ENCODE measurements at places on chromosomes 13 and 19. TPM values are rescaled to one million over a fixed set of nuclear protein-coding genes. Genes with fewer than 3 reads are reported as not detected.

DNA sequence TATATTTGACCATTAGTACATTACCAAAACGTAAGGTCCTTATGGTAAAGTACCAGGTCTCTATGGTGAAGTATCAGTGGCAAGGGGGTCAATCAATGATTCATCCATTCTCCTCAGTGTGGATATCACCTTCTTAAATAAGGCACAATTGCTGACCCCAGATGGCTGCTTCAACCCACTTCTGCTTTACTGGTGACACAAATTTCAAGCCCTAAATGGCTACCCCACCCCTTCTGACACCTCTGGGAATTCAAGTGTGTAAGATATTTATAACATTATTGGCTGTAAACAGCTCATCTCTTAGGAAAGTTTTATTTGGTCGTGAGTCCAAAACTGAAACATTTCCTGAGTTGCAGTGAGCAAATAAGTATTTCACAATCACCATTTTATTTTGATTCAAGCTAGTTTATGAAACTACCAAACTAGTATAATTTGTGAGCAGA, 7.9 kb upstream of the WBP4 start:
- DNase-seq, result no peak
- H3K4me1 ChIP-seq, result peaks cover 43% of the 10 kb centered on the region
- no peak overlapping the region for H3K27ac ChIP-seq
- no peaks in the 10 kb centered on the region for H3K27me3 ChIP-seq

DNA sequence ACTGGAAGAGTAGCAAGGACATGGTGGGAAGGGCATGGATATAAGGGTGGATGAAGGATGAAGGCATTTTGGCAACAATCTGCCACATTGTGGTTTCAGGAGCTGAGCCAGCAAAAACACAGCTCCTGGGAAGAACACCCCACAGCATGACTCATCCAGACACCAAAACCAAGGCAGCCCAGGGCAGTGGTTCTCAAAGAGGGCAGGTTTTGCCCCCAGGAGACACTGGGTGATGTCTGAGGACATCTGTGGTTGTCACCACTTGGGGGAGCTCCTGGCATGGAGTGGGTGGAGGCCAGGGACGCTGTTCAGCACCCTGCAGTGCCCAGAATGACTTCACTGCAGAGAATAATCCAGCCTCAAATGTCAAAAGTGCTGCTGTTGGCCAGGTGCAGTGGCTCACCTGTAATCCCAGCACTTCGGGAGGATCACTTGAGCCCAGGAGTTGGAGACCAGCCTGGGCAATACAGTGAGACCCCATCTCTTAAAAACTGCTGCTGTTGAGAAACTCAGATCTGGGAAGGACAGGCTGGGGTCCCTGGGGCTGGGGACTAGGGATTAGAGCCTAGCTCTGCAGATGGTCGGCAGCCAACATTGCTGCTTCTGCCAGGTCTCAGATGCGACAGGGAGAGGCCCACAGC, 16.1 kb downstream of the ZFR2 start:
- no peak overlapping the region for H3K4me3 ChIP-seq
- no peaks in the 10 kb centered on the region for H3K4me1 ChIP-seq
- H3K27ac ChIP-seq, result no peak overlapping the region
- no peak for DNase-seq
- H3K36me3 ChIP-seq, result peaks cover 1% of the 10 kb centered on the region
- H3K27me3 ChIP-seq, result no peaks in the 10 kb centered on the region

GRCh38 chr19:15421721-15422260, 3.0 kb upstream of the AKAP8L start:
- peaks cover 24% of the 10 kb centered on the region for H3K4me1 ChIP-seq
- no peaks in the 10 kb centered on the region for H3K27me3 ChIP-seq
- H3K4me3 ChIP-seq, result no peak overlapping the region

DNA sequence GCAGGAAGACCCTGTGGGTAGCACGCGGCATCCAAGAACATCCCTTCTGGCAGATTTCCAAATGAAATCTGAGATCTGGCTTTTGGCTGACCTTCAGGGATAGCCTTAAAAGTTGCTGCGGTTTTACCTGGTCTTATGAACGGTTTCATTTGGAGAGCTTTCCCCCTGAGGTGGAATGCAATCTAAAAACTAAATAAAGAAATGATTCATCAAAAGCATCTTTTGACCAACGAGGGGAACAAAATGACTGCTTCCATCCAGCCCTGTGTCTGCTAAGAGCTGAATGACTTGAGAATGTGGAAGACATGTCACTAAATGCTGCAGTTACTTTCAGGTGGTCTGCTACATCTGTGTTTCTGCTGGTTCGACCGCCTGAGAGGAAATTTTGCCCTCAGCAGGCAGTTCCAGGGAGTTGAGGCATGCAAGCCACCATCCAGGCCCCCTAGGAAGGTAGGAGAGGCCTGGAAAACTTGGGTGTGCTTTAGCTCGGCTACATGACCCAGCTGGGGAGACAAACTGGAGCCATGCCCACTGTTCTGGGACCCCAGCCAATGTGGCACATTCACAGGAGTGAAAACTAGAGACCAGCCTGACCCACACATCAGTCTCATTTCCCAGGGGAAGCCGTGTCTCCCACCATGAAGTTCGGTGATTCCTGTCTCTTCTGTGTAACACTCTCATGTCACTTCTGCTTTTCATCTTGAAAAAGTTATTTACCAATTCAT, 175.1 kb upstream of the KL start:
- no peak overlapping the region for H3K27ac ChIP-seq
- no peak for DNase-seq
- H3K4me3 ChIP-seq, result no peak overlapping the region

GRCh38 chr13:62358646-62358932, 942.9 kb upstream of the PCDH20 start:
- no peaks in the 10 kb centered on the region for H3K36me3 ChIP-seq
- no peak for DNase-seq
- H3K27me3 ChIP-seq, result no peaks in the 10 kb centered on the region

DNA sequence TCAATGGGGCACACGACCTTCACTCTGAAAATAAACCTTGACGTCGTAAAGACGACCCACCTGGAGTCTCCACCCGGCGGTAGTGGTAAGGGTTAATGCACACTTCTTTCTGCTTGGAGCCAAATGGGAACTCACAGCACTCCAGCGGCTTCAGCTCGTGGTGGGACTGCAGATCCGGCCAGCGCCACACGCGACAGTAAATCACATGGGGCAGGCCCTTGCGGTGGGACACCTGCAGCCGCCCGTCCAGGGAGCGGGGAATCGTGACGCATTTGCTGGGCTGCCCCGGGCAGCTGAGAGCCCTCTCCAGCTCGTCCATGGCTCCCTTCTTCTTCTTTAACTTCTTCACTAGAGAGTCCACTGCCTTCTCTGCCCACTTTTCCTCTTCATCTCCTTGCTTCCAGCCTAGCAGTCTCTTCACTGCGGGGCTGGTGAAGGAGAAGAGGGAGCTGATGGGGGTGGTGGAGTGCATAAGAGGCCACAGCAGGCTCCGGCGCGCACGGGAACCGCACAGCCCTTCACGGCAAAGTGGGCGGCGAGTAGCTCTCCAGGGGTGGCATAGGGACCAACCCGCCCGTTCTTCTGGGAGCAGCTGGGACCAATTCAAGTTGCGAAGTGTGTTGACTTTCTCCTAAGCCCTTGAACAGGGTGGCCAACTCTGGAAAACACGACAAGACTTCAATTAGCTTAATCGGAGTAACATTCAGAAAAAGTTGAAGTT, 40.7 kb downstream of the SMAD9 start:
- H3K36me3 ChIP-seq, result no peaks in the 10 kb centered on the region
- peaks cover under 1% of the 10 kb centered on the region for H3K4me1 ChIP-seq
- H3K4me3 ChIP-seq, result no peak overlapping the region
- DNase-seq, result no peak
- peaks cover 28% of the 10 kb centered on the region for H3K27me3 ChIP-seq
- no peak overlapping the region for H3K27ac ChIP-seq

ZNF154 gene
- 14.9 TPM for total RNA-seq

KCNJ14 gene
- 1.4 TPM for total RNA-seq

ATP4A gene
- not detected for total RNA-seq

DNA sequence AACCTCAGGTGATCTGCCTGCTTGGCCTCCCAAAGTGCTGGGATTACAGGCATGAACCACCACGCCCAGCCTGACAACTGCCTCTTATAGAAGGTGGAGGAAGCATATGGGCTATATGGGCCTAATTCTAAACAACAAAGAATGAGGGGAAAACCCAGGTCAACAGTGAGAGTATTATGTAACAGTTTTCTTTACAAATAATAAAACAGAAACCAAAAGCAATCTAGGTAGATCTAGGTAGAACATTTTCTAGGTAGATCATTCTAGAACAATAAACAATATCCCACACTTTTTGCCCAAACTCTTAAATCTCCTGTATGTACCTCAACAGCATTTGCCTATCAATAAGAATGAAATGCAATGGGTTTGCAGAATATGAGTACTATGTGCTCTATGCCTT, 267.4 kb downstream of the ABCC4 start:
- peaks cover 2% of the 10 kb centered on the region for H3K4me1 ChIP-seq
- peaks cover 10% of the 10 kb centered on the region for H3K36me3 ChIP-seq
- H3K27me3 ChIP-seq, result no peaks in the 10 kb centered on the region
- no peak for DNase-seq
- no peak overlapping the region for H3K27ac ChIP-seq
- no peak overlapping the region for H3K4me3 ChIP-seq

DNA sequence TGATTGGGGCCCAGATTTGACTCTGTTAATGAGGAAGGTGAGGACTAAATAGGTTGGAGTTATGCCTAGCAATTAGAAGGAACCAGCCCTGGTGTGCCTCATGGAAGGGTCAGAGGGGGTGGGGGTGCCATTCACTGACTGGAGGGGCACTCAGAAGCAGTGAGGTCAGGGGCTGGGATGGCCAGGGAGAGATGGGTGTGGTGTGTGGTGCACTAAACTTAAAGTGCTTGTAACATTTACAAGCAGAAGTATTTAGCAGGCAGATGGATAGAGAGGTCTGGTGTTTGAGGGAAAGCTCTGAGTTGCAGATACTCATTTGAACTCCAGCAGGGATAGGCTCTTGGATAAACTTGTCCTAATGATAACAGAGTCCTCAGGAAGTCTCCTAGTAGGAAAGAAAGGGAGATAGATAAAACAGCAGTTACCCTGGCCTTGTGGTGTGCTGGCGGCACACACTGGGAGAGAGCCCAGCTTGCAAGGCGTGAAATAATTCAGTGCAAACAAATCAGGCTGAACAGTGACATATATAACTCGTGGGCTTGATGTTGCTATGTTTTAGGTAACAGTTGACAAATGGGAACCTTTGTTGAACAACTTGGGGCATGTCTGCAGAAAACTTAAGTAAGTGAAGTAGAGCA, 20.0 kb upstream of the UPF3A start:
- peaks cover 41% of the 10 kb centered on the region for H3K36me3 ChIP-seq
- no peak overlapping the region for H3K27ac ChIP-seq
- no peak overlapping the region for H3K4me3 ChIP-seq

ICAM5 gene
- 0.83 TPM for total RNA-seq

DNA sequence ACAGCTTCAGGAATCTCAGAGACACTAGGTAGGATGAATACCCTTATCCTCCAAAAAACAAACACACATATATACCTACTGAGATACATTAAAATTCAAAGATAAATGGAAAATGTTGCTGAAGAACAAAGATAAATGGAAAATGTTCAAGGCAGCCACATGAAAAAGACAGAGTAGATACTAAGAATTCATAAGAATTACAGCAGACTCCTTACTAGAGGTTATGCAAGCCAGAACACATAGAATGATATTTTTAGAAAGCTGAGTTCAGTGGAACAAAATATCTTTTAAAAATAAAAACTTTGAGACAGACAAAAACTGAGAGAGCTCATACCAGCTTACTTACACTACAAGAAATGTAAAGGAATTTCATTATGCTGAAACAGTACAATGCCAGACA, 35.6 kb downstream of the UCHL3 start:
- peaks cover 44% of the 10 kb centered on the region for H3K36me3 ChIP-seq
- H3K27me3 ChIP-seq, result no peaks in the 10 kb centered on the region
- DNase-seq, result no peak
- H3K4me3 ChIP-seq, result no peak overlapping the region
- no peak overlapping the region for H3K27ac ChIP-seq
- H3K4me1 ChIP-seq, result no peaks in the 10 kb centered on the region

FXYD3 gene
- total RNA-seq, result not detected

C1QTNF9B gene
- not detected for total RNA-seq

MAP3K10 gene
- 25.6 TPM for total RNA-seq

GRCh38 chr13:67052550-67053490, 177.3 kb downstream of the PCDH9 start:
- H3K27me3 ChIP-seq, result no peaks in the 10 kb centered on the region
- H3K27ac ChIP-seq, result no peak overlapping the region

TEX101 gene
- not detected for total RNA-seq

DNA sequence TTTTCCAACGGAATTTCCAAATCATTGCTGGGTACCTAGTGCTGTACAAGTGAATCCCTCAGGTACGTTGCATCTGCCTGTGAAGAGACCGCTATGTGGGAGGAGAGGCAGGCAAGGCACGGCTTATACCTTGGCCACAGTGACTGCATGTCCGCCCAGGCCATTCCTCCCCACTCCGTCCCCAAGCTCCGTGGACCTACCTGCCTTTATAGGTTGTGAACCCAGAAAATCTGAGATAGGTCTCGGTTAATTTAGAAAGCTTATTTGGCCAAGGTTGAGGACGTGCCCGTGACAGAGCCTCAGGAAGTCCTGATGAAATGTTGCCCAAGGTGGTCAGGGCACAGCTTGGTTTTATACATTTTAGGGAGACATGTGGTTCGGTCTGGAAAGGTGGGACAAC, 218.5 kb upstream of the TSHZ3 start:
- no peaks in the 10 kb centered on the region for H3K4me1 ChIP-seq
- H3K4me3 ChIP-seq, result no peak overlapping the region
- DNase-seq, result no peak
- no peak overlapping the region for H3K27ac ChIP-seq

MISP gene
- not detected for total RNA-seq

- no peaks in the 10 kb centered on the region for H3K4me1 ChIP-seq
- no peaks in the 10 kb centered on the region for H3K36me3 ChIP-seq
- no peak overlapping the region for H3K4me3 ChIP-seq
- H3K27me3 ChIP-seq, result no peaks in the 10 kb centered on the region
- DNase-seq, result no peak
Observed at GRCh38 chr13:95411428-95412040, 110.3 kb upstream of the ABCC4 start.

RXFP2 gene
- not detected for total RNA-seq

DNA sequence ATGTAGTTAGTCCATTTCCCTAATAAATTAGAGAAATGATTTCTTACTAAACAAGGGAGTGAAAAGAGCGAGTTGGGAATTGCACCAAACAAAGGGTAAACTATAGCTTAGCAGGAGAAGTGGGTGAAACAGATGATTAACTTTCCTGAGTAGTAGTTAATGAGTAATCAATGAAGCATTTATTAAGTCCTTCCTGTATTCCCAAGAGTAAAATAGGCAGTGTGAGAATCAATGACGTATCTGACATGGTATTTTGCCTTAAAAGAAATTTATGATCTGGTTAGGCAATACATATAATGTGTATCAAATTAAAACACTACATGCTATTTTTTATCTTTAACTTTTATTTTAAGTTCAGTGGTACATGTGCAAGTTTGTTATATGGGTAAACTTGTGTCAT, 142.8 kb downstream of the KLF5 start:
- no peak overlapping the region for H3K27ac ChIP-seq
- no peaks in the 10 kb centered on the region for H3K36me3 ChIP-seq
- DNase-seq, result no peak
- H3K27me3 ChIP-seq, result peaks cover 14% of the 10 kb centered on the region
- H3K4me3 ChIP-seq, result no peak overlapping the region

- H3K4me3 ChIP-seq, result no peak overlapping the region
- no peak overlapping the region for H3K27ac ChIP-seq
- DNase-seq, result no peak
Observed at GRCh38 chr19:13017306-13018034, 22.2 kb downstream of the NFIX start.

ZNF534 gene
- not detected for total RNA-seq

- no peak overlapping the region for H3K27ac ChIP-seq
- H3K4me1 ChIP-seq, result peaks cover 16% of the 10 kb centered on the region
- H3K36me3 ChIP-seq, result peaks cover 33% of the 10 kb centered on the region
- DNase-seq, result no peak
- peak overlapping the region; percentile 3 for H3K4me3 ChIP-seq
Observed at GRCh38 chr13:77298426-77298825, 28.5 kb downstream of the MYCBP2 start.
